ENCODE measurements at places on chromosomes 2 and 18. TPM values are rescaled to one million over a fixed set of nuclear protein-coding genes. Genes with fewer than 3 reads are reported as not detected.

DNA sequence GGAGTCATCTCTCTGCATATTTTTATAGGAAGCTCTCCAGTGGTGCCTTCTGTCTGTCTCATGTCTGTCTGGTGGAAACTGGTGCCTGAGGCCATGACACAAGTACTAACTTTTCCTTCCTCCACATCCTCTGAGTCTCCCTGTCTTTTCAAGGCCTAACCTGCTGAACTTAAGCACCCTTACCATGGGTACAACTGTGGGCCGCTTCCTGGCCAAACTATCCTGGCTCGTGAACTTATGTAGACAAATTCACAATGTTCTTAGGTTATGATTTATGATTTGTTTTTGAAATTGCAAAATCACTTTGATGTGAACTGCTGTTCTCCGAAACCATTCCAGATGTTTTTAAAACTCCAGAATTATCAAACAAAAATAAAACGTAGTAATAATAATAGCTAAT is 804.5 kb upstream of the POU3F3 start:
- no peak for DNase-seq

GRCh38 chr2:174198846-174199564 is 49.3 kb downstream of the OLA1 start:
- DNase-seq: no peak

DNA sequence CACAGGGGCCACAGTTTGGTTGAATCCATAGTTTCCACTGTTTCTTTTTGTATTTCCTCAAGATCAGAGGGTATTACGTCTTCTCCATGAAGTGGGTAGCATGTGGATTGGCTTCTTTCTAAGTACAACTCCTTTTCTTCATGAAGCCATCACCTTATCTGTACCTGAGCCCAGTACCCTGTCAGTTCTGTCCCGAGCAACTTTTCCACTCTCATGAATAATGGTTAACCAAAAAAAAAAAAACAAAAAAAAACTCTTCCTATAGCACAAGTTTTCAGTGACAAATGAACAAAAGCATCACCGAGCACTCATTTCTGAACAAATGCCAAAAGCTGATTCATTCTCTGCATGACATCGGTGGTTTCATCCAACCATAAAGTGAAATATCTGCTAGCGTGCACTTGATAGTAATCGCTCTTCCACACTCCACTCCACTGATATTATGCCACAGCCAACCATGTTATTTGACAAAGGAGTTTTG is 53.0 kb upstream of the CCDC150 start:
- DNase-seq: no peak

The CCDC68 gene
- total RNA-seq: 4.1 TPM

GRCh38 chr2:65957454-65957853 is 477.5 kb upstream of the MEIS1 start:
- no peak for DNase-seq

GRCh38 chr2:160402997-160403979 is 90.3 kb downstream of the RBMS1 start:
- no peak for DNase-seq

DNA sequence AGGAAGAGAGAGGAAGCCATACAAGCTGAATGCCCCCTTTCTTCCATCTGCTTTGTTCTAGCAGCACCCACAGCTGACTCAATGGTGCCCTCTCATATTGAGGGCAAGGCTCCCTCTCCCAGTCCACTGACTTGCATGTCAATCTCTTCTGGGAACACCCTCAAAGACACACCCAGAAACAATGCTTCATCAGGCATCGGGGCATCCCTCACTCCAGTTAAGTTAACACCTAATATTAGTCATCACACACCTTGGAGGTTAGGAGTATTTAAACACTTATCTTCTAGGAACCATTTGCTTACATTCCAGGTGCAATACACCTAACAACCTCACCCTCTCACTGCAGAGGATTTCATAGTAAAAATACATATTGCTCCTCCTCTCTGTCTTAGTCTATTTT is 993.5 kb upstream of the DDX18 start:
- no peak for DNase-seq

DNA sequence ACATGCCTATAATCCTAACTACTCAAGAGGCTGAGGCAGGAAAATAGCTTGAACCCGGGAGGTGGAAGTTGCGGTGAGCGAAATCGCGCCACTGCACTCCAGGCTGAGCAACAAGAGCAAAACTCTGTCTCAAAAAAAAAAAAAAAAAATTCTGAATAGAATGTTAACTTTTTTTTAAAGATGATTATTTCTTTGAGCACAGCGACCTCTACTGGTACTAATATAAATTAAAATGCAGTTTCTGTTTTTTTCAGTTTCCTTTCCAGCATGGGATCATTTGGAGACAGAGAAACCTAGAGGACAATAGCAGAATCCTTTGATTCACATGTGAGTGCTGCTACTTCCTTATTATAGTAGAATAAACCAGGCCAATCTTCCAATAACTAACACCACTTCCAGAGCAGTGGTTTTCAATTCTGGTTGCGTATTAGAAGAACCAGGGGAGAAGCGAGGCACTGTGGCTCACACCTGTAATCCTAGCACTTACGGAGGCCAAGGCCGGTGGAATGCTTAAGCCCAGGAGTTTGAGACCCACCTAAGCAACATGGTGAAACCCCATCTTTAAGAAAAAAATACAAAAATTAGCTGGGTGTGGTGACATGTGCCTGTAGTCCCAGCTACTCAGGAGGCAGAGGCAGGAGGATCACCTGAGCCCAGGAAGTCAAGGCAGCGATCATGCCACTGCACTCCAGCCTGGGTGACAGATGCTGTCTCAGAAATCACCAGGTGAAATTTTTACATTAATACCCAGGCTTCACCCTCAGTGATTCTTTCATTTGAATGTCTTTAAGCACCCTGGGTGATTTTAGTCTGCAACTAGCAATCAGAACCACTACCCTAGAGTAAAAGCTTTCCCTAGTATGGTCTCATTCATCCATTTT is 10.1 kb downstream of the SRSF7 start:
- DNase-seq: no peak

GRCh38 chr2:147567136-147567535 is 277.7 kb upstream of the ACVR2A start:
- DNase-seq: no peak

The METTL21A gene
- total RNA-seq: 10.8 TPM

The TMEM198 gene
- 1.8 TPM for total RNA-seq

- DNase-seq: no peak
Measured at GRCh38 chr18:12030670-12031069, 49.4 kb downstream of the IMPA2 start.

The RAB17 gene
- 3.5 TPM for total RNA-seq

GRCh38 chr2:241364781-241365180 is 8.7 kb downstream of the FARP2 start:
- no peak for DNase-seq

The CDKL4 gene
- total RNA-seq: 0.35 TPM

The KCNJ3 gene
- total RNA-seq: 3.4 TPM

DNA sequence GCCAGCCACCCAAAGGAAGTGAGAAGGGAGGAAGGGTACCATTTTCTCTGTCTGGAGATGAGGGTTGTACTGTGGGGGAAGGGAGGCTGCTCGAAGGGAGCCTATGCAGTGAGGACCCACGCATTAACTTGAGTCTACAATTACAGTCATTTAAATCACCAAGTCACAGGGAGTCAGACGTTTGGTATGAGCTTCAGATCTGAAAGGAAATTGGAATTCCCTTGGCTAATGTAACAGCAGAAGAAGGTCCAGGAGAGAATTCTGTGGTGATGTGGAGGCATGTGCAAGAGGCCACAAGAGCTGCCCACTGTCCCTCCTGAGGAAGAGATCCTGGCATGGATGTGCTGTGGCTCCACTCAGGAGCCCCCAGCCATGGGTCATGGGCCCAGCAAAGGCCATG is 22.5 kb downstream of the DAPL1 start:
- DNase-seq: no peak

GRCh38 chr2:204110338-204110741 is 173.8 kb downstream of the ICOS start:
- DNase-seq: no peak

The NFATC1 gene
- total RNA-seq: 16.4 TPM

- DNase-seq: no peak
Measured at GRCh38 chr2:63257473-63257872, 206.8 kb downstream of the OTX1 start.

DNA sequence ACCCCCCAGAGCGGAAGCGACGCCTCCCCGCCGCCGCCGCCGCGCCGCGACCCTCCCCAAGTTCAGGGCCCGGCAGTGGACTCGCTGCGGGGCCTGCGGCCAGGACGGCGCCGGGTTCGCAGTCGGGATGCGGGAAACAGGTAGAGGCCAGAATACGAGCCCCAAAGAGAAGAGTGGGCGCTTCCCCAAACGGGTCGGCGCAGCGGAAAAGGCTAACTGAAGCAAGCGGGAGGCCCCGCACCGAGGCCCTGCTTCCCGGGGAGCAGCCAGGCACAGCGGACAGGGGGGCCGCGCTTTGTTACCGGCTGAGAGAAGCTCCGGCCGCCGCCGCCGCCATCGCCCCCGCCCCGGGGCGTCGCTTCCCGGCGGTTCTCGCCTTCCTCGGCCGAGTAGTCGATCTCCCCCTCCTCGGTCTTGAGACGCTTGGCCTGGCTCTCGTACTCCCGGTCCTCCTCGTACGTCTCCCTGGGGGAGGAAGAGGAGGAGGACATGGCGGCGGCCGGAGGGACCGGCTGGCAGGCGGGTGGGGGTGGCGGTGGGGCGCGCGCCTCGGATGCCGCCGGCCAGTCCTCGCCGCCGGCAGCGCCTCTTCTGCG is 494 bp downstream of the HNRNPLL start:
- peak; percentile 78 for DNase-seq

DNA sequence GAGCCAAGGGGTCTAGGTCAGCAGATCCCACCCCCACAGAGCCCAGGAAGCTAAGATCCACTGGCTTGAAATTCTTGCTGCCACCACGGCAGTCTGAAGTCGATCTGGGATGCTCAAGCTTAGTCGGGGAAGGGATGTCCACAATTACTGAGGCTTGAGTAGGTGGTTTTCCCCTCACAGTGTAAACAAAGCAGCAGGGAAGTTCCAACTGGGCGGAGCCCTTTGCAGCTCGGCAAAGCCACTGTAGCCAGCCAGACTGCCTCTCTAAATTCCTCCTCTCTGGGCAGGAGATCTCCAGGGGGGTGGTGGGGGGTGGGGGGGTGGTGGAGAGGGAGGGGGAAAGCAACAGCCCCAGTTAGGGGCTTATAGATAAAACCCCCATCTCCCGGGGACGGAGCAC is 419.5 kb downstream of the NUP35 start:
- DNase-seq: no peak

- DNase-seq: no peak
Measured at GRCh38 chr2:66201242-66201641, 233.7 kb upstream of the MEIS1 start.

DNA sequence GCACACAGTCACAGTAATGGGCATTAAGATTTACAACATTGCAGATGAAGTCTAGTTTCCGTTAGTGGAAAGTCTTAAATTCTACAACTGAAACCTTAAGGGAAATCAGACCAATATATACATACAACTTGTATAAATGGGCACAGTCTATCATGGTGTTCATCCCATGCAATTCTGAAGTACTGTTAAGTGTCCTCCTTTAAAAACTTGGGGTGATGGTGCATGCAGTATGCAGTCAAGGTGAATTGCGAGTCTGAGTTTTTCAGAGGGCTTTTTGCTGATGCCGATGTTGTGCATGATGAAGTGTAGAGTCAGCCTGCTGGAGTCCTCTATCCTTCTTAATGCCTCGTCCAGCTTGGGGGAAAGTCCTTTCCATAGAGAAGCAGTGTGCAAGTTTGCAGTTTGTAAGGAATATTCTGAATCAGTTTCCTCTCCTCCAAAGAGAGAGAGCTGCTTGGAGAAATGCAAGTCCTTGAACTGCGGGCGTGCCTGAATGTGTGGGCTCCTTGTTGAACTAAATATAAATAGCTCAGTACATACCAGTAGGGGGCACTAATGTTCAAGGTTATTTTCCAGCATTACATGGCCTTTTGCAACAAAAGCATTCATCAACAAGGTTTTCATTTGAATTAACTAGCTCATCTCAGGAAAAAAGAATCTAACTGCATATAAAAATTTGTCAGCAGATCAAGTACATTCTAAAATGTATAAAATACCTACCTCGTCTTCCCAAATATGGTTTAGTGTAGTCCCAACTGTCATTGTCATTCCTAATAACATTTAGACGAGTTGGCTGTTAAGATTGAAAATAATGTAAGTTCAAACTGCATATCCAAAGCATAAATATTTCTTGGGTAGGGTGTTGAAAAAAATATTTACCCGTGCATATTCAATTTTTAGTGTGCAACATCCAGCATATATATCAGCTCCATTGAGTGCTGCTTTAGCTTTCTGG is 21.3 kb downstream of the HNRNPLL start:
- DNase-seq: no peak
